ENCODE measurements at places on chromosomes 13 and 19. TPM values are rescaled to one million over a fixed set of nuclear protein-coding genes. Genes with fewer than 3 reads are reported as not detected.

EBI3 gene
- total RNA-seq, result not detected

IFI30 gene
- total RNA-seq, result 7.6 TPM

DNA sequence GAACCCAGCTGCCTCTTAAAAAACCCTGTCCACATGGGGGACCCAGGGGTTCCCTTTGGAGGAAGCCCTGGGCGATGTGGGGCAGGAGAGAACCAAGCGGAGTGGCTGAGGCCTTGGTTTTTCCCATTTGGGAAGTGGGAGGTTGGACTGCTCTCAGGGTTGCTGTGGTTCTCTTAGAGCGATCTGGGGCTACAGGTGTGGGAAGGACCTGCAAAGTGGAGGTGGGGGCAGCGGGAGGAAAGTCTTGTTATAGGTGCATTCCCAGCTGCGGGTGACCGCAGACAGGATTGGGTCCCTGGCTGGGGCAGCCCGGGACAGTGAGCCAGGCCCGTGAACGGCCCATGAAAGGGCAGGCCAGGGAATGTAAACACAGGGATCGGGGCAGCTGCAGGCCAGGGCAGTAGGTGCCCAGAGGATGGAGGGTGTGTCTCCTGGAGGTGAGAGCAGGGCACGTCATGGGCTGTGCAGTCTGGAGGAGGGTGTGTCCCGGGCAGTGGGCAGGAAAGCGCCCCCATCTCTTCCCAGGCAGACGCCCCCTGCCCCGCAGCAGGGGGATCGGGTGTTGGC is 814 bp downstream of the SLC25A23 start:
- peak; percentile 26 for DNase-seq

DNA sequence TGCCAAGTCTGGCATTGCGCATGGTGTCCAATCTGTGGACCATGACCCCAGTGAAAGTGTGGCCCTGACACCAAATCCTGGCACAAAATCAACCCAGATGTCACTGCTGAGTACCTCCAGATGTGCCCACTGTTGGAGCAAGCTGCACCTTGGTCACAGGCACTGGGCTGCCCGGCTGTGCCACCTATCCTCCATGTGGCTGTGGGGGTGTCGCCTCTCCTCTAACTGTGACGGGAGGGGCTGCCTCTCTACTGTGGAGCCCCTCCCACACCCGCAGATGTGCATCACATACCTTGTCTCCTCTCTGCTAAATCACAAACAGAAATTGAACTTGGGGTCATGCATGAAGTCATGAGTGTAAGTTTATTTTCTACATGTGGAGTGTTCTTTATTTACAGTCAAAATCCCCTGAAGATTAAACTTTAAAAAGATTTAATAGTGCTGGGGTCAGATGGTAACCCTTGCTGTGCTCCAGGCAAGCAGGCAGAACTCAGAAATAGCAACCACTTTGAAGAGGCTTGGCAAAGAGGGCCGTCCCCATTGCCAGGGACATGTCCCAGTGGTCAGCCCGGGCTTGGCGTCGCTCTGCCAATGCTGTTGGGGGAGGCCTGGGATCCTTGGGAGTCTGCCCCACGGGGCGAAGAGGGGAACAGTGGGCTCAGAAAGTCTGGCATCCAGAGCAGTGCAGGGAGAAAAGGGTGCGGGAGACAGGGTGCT is 46.4 kb upstream of the ZNF536 start:
- DNase-seq, result no peak

DNA sequence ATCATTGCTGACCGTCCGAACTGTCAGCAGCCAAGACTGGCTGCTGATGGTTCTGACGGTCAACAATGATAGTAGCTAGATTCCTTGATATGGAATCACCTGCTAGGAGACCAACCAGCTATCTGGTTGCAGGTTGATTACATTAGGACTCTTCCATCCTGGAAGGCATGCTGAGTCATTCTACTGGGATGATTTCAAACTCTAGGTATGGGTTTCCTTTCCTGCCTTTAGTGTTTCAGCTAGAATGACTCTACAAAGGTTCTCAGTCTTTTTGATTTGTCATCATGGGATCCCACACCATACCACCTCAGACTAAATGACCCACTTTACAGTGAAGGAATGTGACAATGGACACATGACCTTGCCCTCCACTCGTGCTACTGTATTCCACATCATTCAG is 138.1 kb upstream of the KL start:
- DNase-seq, result no peak

GRCh38 chr19:1073956-1074517 is 7.1 kb downstream of the ARHGAP45 start:
- DNase-seq, result no peak

GRCh38 chr13:95226932-95227695 is 74.1 kb downstream of the ABCC4 start:
- DNase-seq, result no peak

- no peak for DNase-seq
Observed at GRCh38 chr13:46297361-46297811, 85.7 kb downstream of the LRRC63 start.

- DNase-seq, result no peak
Observed at GRCh38 chr13:92972751-92973150, 253.9 kb upstream of the GPC6 start.

Data from dorsolateral prefrontal cortex (tissue), 122 donors.